ENCODE measurements at places on chromosomes 11 and 22.
A peak's percentile ranks its signal among the peaks of the same experiment; 100 is the strongest.

DNA sequence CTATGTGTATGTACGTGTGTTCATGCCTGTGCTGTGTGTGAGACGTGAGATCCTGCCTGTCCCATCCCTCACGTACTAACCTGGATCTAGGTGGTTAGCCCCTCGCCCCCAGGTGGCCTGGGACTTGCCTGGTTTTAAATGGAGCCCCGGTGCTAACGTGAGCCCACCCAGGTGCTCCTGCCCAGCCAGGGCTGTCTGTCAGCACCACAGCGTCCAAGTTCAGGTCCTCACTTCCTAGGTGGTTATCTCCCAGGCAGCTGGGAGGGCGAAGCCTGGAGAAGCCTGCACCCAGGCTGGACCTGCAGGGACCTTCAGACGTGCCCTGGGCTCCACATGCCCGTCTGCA is 86.0 kb downstream of the KCNQ1 start:
- no peak for DNase-seq

- no peak for DNase-seq
Observed at GRCh38 chr11:72831521-72832300, 17.5 kb downstream of the ATG16L2 start.

DNA sequence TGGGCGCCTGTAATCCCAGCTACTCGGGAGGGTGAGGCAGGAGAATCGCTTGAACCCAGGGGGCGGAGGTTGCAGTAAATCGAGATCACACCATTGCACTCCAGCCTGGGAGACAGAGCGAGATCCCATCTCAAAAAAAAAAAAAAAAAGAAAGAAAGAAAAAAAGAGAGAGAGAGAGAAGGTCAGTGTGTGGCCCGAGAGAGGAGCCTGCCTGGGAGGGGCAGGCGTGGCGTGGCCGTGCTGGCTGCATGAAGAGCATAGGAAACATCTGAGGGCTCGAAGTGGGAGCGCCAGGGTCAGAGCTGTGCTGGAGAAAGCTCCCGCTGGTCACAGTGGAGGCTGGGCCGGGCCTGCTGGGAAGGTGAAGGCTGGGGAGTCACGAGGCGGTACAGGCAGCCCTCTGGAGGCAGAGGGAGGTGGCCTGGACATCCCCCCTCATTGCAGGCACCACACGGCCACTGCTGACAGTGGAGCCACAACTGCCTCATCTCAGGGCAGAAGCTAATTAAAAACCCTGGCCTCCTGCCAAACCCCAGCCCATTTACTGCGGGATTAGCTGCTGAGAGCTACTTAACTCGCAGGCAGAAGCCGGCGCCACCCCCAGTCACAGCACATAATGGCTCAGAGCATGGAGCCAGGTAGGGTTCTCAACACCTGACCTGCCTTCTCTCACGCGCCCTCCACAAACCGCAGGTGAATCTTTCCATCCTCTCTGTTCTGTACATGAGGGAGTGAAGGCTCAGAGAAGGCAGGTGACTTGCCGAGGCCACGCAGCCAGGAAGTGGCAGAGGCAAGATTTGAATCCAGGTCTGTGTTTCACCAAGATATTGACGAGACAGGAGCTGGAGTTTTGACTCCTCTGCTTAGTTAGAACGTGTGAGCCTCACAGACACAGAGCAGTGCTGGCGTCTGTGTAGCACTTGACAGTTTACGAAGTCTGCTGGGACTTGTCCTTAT is 32.6 kb downstream of the NFAM1 start:
- DNase-seq = no peak

DNA sequence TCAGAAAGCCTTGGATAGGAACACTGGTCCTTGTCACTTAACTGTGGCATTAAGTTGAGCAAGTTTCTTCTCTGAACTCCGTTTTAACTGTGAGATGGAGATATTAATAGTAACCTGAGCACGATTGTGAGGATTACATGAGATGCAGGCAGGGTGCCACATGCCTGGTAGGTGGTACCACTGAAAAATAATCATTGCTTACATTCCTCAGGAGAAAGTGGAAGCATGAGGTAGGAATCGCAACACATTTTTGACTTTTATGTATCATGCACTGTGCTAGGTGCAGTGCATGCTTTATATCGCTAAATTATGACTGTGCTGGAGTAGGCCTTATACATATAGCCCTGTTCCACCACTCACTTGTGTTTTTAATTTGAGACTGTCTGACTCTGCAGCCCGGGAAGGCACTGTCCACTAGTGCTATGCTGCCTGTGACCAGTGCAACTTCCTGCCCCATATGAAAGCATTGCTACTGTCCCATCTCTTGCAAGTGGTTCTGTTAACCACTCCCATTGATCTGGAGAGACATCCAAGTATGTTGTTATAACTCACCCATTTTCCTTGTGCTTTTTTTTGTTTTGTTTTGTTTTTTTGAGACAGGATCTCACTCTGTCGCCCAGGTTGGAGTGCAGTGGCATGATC is 1.0 kb downstream of the UQCR10 start:
- no peak for DNase-seq

DNA sequence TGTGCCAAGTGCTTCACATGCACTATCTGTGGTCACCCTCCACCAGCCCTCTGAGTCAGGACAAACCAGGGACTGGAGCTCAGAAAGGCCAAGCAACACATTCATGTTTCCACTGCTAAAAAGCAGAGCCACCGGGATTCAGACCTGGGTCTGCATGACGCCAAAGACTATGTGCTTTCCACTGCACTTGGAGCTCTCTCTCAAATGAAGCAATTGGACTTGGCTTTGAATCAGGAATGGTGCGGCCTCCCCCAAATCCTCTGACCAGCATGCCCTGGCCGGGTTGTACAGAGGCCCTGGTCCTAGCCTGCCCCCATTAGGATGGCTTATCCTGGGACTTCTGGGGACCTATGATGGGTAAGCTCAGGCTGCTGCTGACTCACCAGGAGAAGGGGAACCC is 80.7 kb downstream of the PKNOX2 start:
- no peak for DNase-seq

DNA sequence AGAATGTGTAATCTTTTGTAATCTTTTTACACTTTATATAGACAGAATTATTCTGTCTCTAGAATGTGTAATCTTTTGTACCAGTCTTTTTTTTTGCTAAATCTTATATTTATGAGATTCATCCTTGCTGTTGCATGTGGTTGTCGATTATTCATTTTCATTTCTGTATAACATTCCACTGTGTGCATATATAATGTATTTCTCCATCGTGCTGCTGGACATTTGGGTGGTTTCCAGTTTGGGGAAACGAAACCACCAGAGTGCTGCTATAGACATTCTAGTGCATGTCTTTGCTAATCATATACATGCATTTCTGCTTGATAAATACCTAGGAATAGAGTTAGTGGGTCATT is 146.5 kb downstream of the GRIK4 start:
- no peak for DNase-seq

GRCh38 chr11:110948112-110948511 is 235.9 kb upstream of the ARHGAP20 start:
- DNase-seq = no peak

GRCh38 chr11:72378704-72379383 is 55.5 kb downstream of the CLPB start:
- DNase-seq = no peak

- no peak for DNase-seq
Observed at GRCh38 chr11:92383430-92383829, 158.8 kb downstream of the FAT3 start.

DNA sequence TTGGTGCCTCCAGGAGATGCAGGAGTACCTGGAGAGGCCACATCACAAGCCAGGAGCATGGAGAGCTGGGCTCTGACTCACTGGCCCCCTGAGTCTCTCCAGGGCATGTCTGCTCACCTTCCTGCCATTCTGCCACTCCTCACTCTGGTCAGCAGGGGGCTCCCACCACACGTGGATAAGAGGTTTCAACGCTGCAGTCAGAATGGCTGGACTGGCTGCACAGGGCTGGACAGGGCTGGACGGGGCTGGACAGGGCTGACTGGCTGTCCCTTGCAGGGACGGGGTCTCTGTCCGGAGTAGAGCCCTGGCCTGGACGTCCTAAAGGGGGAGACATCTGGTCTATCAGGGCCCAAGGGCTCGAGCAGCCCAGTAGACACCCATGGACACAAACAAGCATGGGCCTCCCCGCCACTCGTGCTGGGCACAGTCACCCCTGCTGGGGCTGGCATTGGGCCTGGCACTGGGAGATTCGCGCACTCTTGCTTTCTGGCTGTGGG is 34.6 kb downstream of the CYTH4 start:
- peak; percentile 43 for DNase-seq

GRCh38 chr22:41043722-41044121 is 48.7 kb upstream of the EP300 start:
- no peak for DNase-seq

GRCh38 chr11:131928992-131929391 is 558.6 kb downstream of the NTM start:
- no peak for DNase-seq

GRCh38 chr11:132556316-132556715 is 976.0 kb downstream of the OPCML start:
- no peak for DNase-seq

DNA sequence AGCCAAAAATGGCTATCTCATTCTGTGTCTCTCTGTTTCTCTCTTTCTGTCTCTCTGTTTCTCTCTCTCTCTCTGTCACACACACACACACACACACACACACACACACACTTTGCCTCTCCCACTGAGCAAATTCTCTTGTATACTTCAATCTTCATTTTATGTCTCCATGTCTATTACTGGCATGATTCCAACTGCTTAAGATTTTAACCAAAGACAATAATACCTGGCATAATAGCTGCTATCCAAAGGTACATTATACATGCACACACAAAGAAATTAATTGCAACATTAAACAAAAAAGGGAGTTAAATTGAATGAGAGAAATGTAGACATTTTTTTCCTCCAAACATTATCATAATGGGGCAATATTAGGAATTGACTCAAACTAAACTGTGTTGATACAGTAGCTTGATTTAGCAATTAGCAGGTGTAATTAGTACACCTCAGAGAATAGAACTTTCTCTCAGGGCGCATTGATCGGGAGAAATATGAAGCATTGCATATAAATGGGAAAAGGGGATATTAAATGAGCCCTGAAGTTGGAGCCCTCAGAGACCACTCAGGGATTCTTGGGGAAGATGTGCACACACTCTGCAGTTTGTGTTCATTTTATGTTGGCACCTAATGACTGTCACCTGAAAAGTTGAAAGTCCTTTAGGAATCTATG is 17.4 kb upstream of the SLC1A2 start:
- no peak for DNase-seq

- no peak for DNase-seq
Observed at GRCh38 chr11:111259896-111260295, 14.4 kb downstream of the POU2AF2 start.

- DNase-seq = no peak
Observed at GRCh38 chr11:45176996-45177395, 30.6 kb downstream of the PRDM11 start.

GRCh38 chr22:48968201-48968959 is 859.3 kb downstream of the BRD1 start:
- DNase-seq = no peak

GRCh38 chr11:24060125-24060524 is 436.7 kb upstream of the LUZP2 start:
- no peak for DNase-seq

DNA sequence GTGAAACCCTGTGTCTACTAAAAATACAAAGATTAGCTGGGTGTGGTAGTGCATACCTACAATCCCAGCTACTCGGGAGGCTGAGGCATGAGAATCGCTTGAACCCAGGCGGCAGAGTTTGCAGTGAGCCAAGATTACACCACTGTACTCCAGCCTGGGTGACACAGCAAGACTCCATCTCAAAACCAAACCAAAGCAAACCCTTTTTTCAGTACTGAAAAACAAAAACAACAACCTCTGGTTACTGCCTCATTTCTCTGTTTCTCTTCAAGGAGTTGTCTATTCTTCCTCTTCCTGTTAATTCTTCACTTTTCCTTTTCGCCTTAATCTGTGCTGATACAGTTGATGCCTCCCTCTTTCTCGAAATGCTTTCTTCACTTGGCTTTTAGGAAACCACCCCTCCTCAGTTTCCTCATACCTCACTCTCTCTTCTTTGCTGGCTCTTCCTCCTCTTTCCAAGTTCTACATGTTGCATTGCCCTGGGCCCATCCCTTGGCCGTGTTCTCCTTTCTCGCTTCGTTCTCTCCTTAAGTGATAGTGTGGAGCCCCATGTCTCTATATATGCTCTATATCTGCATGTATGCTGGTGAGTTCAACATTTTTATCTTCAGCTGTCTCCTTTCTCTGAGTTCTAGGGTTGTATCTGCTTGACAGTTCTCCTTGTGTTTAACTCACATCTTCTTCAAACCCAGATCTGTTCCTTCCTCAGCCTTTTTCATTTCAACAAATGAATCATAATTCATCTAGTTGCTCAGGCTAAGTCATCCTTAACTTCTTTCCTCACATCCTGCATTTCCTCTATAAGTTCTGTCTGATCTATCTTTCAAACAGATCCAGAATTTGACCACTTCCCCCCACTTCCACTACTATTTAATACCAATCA is 37.1 kb downstream of the NUCB2 start:
- DNase-seq = no peak

DNA sequence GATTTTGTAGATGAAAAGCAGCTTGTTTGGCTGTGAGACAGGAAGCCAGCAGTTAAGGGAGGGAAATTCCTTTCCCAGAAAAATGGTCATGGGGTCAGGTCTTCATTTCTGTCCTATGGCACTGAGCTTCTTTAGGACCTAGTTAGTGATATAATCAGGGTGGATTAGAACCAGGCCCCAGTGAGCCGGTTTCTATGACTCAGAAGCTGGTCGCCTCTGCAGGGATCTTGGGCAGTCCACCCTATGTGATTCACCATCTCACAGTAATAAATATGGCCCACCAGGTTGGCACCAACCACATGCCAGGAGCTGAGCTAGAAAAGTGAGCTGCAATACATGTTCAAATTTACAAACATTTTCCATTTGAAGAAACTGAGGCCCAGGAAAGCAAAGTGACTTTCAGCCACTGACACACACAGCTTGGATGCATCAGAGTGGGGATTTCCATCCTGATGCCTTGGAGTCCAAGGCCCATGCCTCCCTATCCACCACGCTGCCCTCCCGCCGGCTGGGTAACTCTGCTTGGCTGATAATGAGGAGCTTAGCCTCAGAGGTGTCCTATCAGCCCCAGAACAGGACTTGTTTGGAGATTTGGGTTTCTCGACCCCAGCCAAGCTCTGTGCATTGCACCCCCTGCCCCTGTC is 42.0 kb downstream of the CD82 start:
- no peak for DNase-seq

DNA sequence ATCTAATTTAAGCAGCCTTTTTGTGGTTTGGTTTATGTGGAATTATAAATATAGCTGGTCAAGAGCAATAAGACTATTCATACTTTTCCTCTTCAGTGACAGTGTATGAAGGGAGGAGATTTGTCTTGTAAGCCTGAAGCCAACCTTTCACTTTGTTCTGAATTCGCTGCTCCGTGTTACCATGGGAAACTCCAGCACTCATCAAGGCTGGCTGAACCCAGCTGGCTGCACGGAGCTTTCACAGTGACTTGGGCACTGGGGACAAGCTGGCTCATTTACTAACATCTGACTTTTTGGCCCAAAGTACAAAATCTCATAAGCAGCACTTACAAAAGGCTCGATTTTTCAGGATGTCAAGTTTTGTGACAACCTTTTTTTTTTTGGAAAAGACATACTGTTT is 120.4 kb upstream of the GRIA4 start:
- no peak for DNase-seq

All from activated CD4-positive, CD25-positive, alpha-beta regulatory T cell treated with anti-CD3 and anti-CD28 coated beads, Interleukin-2, amount 50 U/mL, for 16 hours (primary cell).